Hepatocyte (in vitro differentiated cells): ENCODE measurements at places on chromosomes 12 and 14. TPM values are rescaled to one million over a fixed set of nuclear protein-coding genes. Genes with fewer than 3 reads are reported as not detected.

Gene BDKRB2
- 4.4 and 5.2 TPM in 2 replicates for polyA plus RNA-seq

Gene PLEKHG3
- 37.1 and 42.7 TPM in 2 replicates for polyA plus RNA-seq

Gene ADGRD1
- polyA plus RNA-seq: 12.7 and 18.1 TPM in 2 replicates

Gene ACTN1
- 157 and 163 TPM in 2 replicates for polyA plus RNA-seq

Gene TSHR
- 0.43 and 0.83 TPM in 2 replicates for polyA plus RNA-seq

Gene PNMA1
- polyA plus RNA-seq: 41.2 and 45.7 TPM in 2 replicates

Gene POTEG
- polyA plus RNA-seq: not detected in 2 replicates

Gene DLGAP5
- 4.1 and 7.7 TPM in 2 replicates for polyA plus RNA-seq

Gene MUCL1
- polyA plus RNA-seq: not detected in 2 replicates

Gene GALNT16
- 1.7 and 2.6 TPM in 2 replicates for polyA plus RNA-seq

Gene OR4K5
- not detected in 2 replicates for polyA plus RNA-seq

Gene RND1
- polyA plus RNA-seq: 78.5 and 99.1 TPM in 2 replicates

Gene OTOGL
- not detected in 2 replicates for polyA plus RNA-seq

Gene SMOC1
- 2.1 and 3.4 TPM in 2 replicates for polyA plus RNA-seq

Gene CLECL1
- polyA plus RNA-seq: not detected in 2 replicates

Gene ITGB7
- 1.0 TPM in 1 of 2 replicates, not detected in the other for polyA plus RNA-seq

Gene UBE3B
- 20.1 and 22.7 TPM in 2 replicates for polyA plus RNA-seq

Gene RILPL1
- 17.5 and 21.6 TPM in 2 replicates for polyA plus RNA-seq

Gene SNRPF
- 54.4 and 54.6 TPM in 2 replicates for polyA plus RNA-seq

Gene RHEBL1
- not detected in 2 replicates for polyA plus RNA-seq

Gene NINJ2
- 2.1 and 3.9 TPM in 2 replicates for polyA plus RNA-seq

Gene TSPAN9
- 16.6 and 19.8 TPM in 2 replicates for polyA plus RNA-seq

Gene TMPO
- 22.4 and 28.1 TPM in 2 replicates for polyA plus RNA-seq

Gene OTX2
- 0.11 and 0.18 TPM in 2 replicates for polyA plus RNA-seq

Gene MRPL52
- 214 and 227 TPM in 2 replicates for polyA plus RNA-seq

Gene SLC25A47
- 0.77 and 1.8 TPM in 2 replicates for polyA plus RNA-seq

Gene SRRM4
- 0.01 and 0.05 TPM in 2 replicates for polyA plus RNA-seq

Gene CLEC4A
- polyA plus RNA-seq: 0.58 and 1.0 TPM in 2 replicates

Gene WNT1
- not detected in 2 replicates for polyA plus RNA-seq

Gene SMCO3
- polyA plus RNA-seq: 1.4 and 2.9 TPM in 2 replicates

Gene DLK1
- polyA plus RNA-seq: 3,299 and 3,695 TPM in 2 replicates

Gene CELA1
- not detected in 2 replicates for polyA plus RNA-seq

Gene RIN3
- polyA plus RNA-seq: 8.6 and 11.8 TPM in 2 replicates

Gene CCDC85C
- 33.8 and 47.2 TPM in 2 replicates for polyA plus RNA-seq

Gene PPP4R4
- 0.61 and 1.0 TPM in 2 replicates for polyA plus RNA-seq

Gene RFX4
- not detected in 2 replicates for polyA plus RNA-seq

Gene REP15
- 0.43 and 1.2 TPM in 2 replicates for polyA plus RNA-seq

Gene CLIP1
- polyA plus RNA-seq: 36.9 and 38.0 TPM in 2 replicates

Gene BAZ1A
- polyA plus RNA-seq: 20.9 and 23.4 TPM in 2 replicates

Gene ST8SIA1
- polyA plus RNA-seq: 0.77 and 0.88 TPM in 2 replicates

Gene CACNA1C
- 3.2 and 7.9 TPM in 2 replicates for polyA plus RNA-seq

Gene KRT80
- polyA plus RNA-seq: 1.2 and 1.5 TPM in 2 replicates

Gene RNASE1
- polyA plus RNA-seq: 108 and 135 TPM in 2 replicates

Gene TPPP2
- polyA plus RNA-seq: not detected in 2 replicates
